ENCODE measurements at places on chromosomes 12 and 14.

DNA sequence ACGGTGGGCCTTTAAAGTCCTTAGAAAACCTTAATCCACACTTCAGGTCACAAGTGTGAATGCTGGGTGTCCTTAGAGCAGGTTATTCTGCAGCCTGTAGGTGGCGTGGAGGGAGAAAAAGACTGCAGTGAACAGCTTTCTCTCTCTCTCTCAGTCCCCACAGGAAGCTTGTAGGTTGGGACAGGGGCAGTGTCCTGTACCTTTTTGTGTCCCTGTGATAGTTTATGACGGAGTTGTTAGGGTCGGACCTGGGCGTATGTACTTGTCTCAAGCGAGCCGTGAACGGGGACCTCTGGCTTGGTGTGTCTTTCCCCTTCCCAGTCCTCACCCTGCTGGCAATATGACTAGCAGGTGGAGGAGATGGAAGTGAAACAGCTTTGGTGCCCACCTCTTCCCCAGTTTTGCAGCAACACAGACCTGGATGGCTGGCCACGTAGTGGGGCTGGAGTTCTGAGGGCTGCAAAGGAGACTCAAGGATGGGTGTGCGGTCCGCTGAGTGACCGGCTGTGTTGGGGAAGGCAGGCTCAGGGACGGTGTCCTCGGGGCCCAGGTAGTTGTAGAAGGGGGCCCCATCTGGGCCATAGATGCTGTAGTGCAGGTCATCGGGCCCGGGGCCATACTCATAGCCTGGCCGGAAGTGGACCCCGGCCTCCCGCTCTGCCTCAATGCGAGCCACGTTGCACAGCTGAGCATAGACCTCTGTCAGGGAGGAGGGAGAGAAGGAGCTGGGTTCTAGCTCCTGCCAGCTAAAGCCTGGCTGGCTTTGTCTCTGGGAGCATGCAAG is 8.9 kb downstream of the ISCA2 start:
- DNase-seq = no peak

GRCh38 chr12:25546318-25546717 is 6.8 kb downstream of the LMNTD1 start:
- no peak for DNase-seq

DNA sequence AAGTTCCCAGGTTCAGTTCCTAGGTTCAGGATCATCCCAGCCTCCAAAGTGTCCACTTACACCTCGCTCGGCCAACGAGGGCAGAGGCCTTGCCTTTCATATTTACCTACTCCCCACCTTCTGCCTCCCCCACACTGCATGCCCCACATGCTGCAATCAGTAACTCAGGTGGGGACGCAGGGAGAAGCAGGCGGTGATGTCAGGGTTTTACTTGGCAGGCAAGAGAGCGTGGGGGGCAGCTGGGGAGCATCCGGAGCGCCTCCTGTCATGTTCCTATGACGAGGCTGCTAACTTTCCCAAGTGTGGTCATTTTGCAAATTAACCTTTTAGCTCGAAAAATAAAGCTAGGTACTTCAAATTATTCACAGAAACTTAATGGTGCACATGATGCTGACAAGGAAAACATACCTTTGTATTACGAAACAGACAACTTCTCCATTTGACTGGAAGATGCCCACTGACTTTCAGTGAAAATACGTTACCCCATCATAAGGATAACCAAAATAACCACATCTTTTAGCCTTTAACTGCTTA is 53.8 kb downstream of the SETD3 start:
- no peak for DNase-seq

DNA sequence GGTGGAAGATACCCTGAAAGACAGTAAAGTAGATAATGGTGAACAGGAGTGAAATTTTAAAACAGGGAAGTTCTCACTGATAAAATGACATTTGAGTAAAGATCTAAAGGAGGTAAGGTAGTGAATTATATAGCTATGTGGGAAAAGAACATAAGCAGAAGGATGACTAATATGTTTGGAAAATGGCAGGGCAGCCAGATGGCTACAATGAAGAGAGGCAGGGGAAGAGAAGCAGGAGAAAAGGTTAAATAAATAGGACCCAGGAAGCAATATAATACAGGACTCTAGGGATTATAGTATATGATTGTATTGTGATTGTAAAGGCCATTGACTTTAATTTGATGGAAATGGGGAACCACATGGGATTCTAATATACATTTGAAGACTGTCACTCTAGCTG is 33.0 kb downstream of the SCFD1 start:
- no peak for DNase-seq

DNA sequence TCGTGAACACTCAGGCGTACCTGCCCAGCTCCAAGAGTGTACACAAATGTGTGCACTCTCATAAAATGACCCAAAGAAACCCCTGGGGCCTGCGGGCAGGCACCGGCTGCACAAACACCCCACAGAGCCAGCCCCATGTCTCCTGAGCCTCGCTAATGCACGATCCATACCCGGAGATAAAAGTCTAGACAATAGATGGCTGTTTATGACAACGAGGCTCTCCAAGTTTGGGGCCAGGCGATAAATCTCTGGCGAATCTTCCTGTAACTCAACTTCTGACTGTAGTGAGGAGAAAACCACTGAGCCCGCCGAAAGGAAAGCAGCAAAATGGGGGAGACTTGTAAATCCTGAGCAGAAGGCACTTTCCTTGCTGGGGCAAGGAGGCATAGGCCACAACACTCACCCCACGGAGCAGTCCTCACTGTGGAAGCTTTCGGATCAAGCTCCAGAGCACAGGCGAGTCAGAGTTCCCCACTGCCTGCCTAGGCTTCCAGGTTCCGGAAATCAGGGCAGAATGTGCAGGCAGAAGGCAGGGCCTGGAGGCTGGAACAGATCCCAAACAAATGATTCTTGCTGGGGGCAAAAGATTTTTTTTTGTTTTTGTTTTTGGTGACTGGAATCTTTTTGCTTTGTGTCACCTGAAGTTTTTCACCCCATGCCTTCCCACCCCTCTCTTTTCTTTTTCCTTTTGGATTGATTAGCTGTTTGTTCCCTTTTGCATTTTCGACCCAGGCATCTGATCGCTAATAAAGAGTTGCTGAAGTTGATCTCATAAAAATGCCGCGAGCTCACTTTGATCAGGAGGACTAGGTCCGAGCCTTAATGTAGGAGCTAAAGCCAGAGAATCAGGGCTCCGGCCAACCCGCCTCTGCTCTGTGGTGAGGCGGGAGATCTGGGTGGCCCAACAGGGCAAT is 4.5 kb upstream of the HOXC11 start:
- no peak for DNase-seq

DNA sequence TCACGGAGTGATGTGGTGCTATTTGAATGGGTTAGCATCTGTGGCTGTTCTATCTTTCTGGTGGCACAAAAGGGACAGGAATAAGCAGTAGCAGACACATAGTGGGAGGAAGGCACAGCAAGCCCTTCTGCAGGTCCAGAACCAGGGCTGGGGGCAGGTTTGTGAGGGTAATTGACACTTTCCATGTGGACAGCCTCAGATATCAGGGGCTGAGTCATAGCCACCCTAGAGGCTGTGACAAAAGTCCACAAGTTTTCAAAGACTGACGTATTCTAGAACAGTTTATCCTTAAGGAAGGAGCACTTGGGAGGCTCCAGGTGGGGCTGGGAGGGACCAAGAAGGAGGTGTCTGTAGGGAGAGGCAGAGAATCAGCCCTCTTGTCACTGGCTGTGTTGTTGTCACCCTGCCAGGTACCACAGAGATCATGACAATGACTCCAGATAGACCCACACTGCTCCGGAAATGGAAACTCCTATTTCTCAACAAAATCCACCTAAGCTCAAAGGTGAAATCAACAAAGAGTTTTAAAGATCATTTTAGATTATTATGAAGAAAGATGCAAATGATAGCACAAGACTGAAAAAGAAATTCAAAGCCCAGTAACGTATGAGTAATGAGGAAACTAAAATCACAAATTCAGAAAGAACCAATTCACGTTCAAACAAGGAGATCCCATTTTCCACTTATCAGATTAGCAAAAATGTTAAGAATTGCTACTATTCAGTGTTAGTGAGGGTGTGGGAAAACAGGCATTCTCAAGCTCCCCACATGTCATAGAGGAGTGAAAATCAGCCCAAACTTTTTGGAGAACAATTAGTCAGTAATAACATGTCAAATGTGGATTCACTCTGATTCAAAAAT is 48.3 kb downstream of the NFKBIA start:
- DNase-seq = no peak

- no peak for DNase-seq
Measured at GRCh38 chr12:76549131-76549530, 10.4 kb downstream of the OSBPL8 start.

- no peak for DNase-seq
Measured at GRCh38 chr12:15754233-15754632, 35.0 kb downstream of the EPS8 start.
